ENCODE measurements at places on chromosomes 16 and 17. TPM values are rescaled to one million over a fixed set of nuclear protein-coding genes. Genes with fewer than 3 reads are reported as not detected.

GRCh38 chr16:49696414-49697101, 159.4 kb downstream of the ZNF423 start:
- peak; percentile 91 for DNase-seq

GRCh38 chr17:61709567-61709966, 118.5 kb upstream of the NACA2 start:
- DNase-seq: no peak

DNA sequence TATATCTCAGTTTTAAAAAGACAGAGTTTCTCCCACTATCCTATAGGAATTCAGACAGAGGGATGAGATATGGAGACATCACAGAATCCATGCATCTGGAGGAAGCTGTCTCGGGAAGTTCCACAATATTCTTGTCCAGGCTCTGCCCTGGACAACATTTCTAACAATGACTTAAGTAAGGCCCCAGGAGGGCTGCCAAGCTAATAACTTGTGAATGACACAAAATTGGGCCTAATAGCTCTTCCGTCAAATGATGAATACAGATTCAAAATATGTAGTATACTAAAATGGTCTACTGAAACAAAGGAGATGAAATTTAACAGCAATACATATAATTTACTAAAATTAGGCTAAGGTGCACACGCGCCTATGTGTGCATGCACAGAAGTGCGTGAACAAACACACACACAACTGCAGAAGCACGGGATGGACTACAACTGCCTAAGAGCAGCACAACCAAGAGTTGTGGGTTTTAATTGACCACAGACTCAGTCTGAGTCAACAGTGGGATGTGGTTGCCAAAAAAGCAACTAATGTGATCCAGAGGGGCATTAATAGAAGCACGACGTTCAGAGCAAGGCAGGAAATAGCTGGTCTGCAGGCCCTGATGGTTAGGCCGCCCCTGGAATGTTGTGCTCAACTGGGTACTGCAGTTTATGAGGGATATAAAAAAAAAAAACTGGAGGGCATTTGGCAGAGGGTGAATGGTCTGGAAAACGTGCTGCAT, 26.3 kb upstream of the HS3ST2 start:
- no peak for DNase-seq

GRCh38 chr17:81328978-81329926, 34.1 kb upstream of the SLC38A10 start:
- DNase-seq: peak; percentile 92

GRCh38 chr16:57920215-57920879, 50.6 kb downstream of the CNGB1 start:
- DNase-seq: no peak

DNA sequence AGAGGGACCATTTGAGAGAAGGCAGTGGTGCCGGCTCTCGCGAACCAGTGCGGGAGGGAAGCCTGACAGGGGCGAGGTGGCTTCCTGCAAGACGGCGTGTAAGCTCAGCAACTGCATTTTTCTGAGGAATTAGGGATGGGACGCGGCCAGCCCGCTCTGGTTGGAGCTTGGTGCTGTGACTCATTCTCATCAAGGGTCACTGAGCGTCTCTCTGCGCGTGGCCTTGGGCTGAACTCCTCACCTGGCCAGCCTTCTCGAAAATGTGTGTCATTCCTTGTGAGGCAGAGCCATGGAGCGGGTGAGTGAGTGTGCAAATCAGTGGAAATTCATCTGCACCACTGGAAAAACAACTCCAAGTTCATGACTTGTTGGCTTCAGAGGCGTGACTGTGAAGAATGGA, 52.8 kb downstream of the NTN1 start:
- DNase-seq: no peak

- DNase-seq: no peak
Measured at GRCh38 chr17:46730679-46731078, 87.8 kb downstream of the WNT3 start.

GRCh38 chr17:70855401-70856054, 686.2 kb downstream of the KCNJ2 start:
- DNase-seq: no peak

GRCh38 chr16:56120447-56121155, 70.7 kb upstream of the GNAO1 start:
- DNase-seq: no peak

DNA sequence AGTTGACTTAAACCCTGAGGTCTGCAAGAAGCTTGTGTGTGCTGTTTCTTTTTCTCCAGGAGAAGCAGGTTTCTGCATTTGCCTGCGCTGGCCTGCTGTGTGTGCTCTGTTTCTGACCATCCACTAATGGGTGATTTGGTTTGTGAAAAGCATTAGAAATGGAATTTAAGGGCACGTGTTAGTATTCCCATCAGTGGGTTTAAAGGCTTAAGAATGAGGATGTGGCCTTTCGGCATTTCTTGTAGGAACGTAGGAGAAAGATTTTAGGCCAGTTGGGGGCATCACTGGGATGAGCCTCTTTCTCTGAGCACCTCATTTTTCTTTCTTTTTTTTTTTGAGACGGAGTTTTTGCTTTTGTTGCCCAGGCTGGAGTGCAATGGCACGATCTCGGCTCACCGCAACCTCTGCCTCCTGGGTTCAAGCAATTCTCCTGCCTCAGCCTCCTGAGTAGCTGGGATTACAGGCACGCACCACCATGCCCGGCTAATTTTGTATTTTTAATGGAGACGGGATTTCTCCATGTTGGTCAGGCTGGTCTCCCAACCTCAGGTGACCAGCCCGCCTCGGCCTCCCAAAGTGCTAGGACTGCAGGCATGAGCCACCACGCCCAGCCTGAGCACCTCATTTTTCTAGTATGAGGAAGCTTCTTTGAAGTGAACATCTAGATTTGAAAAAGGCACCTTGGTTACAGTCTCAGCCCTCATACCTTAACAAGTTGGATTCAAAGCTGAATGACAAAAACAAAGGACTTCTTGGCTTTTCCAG, 110.3 kb downstream of the BANP start:
- DNase-seq: no peak

GRCh38 chr17:11559601-11560000, 38.7 kb upstream of the DNAH9 start:
- DNase-seq: no peak

DNA sequence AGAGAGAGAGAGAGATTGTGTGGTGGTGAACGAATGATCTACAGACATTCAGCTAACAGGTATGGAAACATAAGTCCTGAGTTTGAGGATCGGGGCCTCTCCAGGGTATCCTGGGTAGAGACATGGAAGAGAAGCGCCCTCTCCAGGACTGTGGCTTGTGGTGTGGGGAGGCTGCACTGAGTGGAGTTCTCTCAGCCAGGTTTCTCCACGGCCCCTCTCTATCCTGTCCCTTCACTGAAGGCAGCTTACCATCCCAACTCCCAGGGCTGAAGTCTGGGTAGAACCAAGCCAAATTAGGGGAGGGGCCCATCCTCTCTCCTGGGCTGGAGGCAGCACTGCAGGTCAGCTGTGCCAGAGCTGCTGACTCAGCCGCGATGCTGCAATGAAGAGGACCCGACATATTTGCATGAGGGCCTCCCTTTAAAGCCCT, 6.2 kb downstream of the C1QL1 start:
- peak; percentile 84 for DNase-seq

The SIRT7 gene
- total RNA-seq: 19.0 TPM

The KRT25 gene
- total RNA-seq: not detected

The FOXC2 gene
- 0.62 TPM for total RNA-seq

The UBFD1 gene
- 68.2 TPM for total RNA-seq

The DHRS13 gene
- 11.9 TPM for total RNA-seq

The LDAF1 gene
- 27.3 TPM for total RNA-seq

The CCL14 gene
- not detected for total RNA-seq

All from H7 (cell line).